Stimulated activated CD4-positive, alpha-beta T cell treated with anti-CD3 and anti-CD28 coated beads, Interleukin-12 subunit alpha, Interleukin-12 subunit beta, amount 100 ng/mL, for 48 hours (primary cell): ENCODE measurements at places on chromosomes 11 and 22.

- DNase-seq = no peak
Observed at GRCh38 chr22:37639070-37639760, at the start of gene SH3BP1. TSS of gene SH3BP1 (plus strand) at chr22:37639669. CDS start at chr22:37639788, 119 bp downstream.

- DNase-seq = no peak
Observed at GRCh38 chr22:30867746-30868662, 100.6 kb downstream of the MORC2 start.

DNA sequence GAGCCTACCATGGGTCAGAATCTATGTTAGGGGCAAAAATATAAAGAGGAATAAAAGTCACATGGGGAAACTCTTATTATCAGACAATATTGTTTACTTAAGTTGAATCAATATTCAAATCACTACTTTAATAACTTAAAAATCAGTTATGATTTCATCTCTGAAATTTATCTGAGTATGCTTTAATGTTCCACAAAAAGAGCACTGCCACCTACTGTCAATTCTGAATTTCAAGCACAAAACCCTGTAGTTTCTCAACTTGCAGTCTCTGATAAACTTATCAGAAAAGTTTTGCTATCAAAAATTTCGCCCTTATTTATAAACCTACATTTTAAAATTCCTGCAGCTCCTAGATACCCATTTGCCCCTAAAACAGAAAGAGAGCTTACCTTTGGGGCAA, 47.3 kb downstream of the RDX start:
- no peak for DNase-seq

DNA sequence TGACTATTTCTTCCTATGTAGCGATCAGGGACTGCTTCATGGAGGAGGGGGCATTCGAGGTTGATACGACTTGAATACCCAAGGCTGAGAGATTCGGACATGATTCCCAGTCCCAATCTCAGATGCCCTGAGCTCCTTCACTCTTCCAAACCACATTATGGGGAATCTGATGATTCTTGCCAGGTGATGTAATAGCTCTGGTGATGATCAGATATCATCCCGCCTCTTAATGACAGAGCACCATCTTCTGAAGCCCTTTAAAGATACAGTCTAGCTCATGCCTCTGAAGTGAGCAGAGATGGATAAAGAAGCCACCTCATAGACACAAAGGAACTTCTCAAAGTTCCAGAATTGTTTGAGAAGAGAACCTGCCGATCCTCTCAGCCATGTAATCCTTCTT, 8.9 kb upstream of the CLMP start:
- DNase-seq = no peak

- DNase-seq = no peak
Observed at GRCh38 chr22:37581504-37581903, 1.6 kb upstream of the LGALS2 start.

DNA sequence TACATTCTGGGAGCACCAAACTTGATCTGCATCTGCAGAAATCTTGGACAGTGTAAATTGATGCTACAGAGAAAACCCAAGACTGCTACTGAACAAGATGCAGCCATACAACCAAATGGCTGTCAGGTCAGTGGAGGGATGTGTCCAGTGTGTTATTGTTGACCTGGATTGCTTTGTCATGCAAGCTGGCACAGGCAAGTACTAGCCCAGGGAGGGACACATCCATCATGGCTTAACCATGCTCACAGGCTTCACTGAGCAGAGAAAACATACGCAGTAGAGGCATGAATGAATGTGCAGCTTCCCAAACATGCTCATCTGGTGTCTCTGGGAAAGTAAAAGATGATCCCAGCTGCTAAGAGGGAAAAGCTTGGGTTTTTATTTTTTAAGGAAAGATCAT, 93.6 kb downstream of the MTNR1B start:
- no peak for DNase-seq

DNA sequence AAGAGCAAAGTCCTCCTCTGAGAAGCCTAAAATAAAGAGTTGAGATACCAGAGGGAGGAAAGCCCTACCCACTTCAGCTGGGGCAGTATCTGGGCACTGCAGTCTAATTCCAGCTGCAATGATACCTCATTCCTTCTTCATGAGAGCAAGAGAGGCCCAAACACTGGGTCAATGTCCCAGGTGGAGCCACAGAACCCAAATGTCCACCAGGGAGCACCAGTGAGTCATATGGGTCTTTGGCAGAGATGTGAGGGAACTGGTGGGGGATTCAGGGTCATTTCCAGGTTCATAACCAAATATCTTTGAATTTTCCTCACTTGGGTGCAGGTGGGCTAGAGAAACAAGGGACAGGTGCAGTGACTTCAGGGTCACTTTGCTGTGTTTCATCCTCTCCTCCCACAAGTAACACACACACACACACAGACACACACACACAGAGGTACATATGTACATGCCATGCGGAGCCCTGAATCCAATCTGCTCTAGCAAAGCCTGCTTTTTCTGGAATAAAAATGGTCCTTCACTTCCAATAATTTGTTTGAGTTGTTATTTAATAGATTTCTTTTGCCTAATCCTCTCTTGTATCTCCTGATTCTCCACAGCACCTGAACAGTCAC, 585.4 kb downstream of the SOX6 start:
- peak; percentile 30 for DNase-seq

- DNase-seq = no peak
Observed at GRCh38 chr11:8204025-8204424, 35.2 kb upstream of the RIC3 start.

DNA sequence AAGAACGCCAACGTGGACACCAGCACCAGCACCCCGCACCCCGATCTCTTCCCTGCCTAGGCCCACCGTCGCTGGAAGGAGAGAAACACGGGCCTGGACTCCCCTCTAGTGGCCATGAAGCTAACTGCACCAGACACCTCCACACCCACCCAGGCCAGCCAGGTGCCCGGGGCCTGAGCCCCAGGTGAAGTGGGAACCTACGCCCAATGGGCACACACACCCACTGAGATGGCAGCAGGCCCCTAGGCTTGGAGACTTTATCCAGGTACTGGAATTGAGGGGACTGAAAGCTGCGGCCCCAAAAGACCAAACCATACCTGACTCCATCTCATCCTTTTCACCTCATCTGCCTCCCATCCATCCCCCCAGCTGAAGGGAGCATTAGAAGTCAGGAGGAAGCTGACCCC, 81.0 kb downstream of the BUD13 start:
- peak; percentile 45 for DNase-seq

DNA sequence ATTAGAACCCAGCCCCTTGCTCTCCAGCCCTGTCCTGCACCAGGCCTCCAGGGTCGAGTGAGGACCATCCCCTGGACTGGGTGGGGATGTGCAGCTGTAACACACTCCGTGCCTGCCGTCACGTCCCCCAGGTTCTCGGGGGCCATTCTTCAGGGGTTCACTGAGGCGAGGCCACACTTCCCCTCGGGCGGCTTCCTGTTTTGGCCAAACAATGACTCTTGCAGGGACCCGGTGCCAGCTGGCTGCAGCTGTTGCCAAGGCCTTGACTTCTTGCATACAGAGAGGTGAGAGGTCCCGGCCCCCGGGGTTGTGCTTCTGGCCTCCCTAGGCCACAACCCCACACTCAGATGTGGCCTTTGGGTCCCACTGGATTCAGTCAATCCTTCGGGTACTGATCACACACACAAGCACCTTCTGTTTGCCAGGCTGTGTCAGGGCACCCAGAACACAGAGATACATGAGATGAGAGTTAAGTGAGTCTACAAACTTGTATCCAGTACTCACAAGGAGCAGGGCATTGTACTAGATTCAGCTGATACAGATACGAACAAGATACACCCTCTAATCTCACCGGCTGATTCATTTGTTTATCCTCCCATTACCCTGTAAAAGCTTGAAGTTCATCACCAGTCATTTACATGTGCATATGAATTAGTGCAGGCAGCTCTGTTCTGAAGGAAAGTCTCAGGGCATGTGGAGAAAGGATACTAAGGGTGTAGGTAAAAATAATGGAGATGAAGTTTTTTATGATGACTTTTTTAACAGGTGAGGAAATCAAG, 32.9 kb downstream of the LRRC32 start:
- DNase-seq = no peak

GRCh38 chr11:88909500-88909899, 156.3 kb downstream of the GRM5 start:
- DNase-seq = no peak

GRCh38 chr11:117572671-117573070, 224.3 kb downstream of the DSCAML1 start:
- no peak for DNase-seq

- no peak for DNase-seq
Observed at GRCh38 chr11:57202281-57202680, 20.5 kb downstream of the LRRC55 start.

- peak; percentile 30 for DNase-seq
Observed at GRCh38 chr11:65417702-65418430, 4.7 kb upstream of the NEAT1 start.

DNA sequence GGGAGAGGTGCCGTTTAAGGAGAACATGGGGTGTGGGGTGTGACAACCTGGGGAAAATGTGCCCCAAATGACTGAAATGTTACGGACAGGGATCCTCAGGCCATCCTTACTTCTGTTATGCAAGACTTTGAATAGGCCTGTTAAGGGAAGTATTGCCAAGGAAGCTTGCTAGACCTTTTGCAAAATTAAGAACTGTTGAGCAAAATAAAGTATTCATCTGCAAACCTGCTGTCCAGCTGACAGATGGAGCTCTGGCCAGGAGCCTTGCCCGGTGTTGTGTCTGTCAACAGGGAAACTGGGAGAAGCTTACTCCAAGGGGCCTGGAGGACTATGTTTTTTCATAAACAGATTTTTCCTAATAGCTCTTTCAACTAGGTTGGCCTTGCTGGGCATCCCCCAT, 48.0 kb downstream of the FAT3 start:
- DNase-seq = no peak

DNA sequence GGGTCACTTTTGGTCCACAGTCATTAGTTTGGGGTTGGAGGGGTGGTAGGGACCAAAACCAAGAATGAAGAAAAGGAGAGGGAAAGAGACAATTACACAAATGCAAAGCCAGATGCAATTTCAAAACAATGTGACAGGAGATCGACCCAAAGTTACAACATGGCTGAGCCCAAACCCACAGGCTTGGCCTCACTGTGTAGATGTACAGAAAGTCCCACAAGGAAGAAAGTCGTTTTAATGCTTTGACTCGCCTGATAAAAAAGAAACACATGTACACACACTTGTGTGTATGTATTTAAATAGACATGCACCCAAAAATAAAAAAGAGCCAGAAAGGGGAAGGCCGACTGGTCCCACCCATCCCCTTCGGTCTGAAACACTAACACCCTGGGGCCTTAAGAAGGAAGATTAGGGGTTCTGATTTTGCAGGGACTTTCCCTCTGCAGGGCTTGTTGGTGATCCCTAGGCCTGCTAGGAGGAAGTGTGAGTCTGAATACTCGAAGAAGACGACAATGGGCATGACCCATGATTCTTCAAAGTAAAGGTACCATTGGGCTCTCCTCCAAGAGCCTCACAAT, 104.1 kb downstream of the ETS1 start:
- no peak for DNase-seq

- no peak for DNase-seq
Observed at GRCh38 chr22:45831394-45831793, 145.6 kb downstream of the WNT7B start.

- DNase-seq = no peak
Observed at GRCh38 chr11:57378186-57378585, 2.8 kb downstream of the PRG3 start.

GRCh38 chr22:40330615-40331014, 15.7 kb upstream of the ADSL start:
- no peak for DNase-seq

- no peak for DNase-seq
Observed at GRCh38 chr11:25655636-25656035, 676.3 kb upstream of the ANO3 start.

DNA sequence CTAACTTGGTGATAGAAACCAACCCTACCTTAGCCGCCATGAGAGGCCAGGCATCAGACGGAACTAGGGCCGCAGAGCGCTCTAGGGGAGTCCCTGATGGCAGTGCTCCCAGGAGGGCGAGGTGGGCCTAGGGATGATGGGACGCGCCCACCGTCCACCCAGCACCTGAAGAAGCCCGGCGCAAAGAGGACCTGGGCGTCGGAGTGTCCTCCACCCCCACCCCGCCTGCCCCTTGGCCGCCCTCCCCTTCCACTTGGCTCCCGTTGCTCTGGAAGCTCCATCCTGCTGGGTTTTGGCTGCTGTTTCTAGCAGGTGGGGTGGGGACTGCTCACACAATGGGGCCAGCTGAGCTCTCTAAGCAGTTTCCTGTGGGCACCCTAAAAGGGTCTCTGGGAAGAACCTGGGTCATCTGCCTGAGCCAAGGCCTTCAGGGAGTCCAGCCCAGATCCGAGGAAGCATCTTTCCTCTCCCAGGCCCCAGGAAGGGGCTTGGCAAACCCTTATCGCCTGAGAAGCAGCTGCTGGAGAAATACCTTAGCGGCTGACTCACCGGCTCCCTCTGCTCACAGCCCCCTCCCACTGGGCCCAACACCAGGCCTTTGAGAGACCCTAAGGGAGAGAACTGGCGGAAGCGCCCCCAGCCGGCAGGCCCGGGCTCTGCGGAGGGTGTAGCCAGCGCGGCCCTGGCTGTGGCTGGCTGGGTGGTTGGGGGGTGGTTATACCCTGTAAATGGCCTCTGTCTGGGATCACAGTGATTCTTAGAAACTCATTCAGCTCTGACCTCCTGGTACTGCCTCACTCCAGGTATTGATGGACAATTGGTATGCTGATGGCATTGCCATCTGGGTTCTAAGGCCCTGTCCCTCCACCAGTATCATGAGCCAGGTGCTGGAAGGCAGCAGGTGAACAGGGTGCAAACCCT, 19.3 kb downstream of the CREB3L1 start:
- no peak for DNase-seq

GRCh38 chr22:48551716-48552268, 1275.9 kb downstream of the BRD1 start:
- no peak for DNase-seq

- DNase-seq = no peak
Observed at GRCh38 chr22:22941831-22942510, 54.4 kb downstream of the IGLL5 start.

DNA sequence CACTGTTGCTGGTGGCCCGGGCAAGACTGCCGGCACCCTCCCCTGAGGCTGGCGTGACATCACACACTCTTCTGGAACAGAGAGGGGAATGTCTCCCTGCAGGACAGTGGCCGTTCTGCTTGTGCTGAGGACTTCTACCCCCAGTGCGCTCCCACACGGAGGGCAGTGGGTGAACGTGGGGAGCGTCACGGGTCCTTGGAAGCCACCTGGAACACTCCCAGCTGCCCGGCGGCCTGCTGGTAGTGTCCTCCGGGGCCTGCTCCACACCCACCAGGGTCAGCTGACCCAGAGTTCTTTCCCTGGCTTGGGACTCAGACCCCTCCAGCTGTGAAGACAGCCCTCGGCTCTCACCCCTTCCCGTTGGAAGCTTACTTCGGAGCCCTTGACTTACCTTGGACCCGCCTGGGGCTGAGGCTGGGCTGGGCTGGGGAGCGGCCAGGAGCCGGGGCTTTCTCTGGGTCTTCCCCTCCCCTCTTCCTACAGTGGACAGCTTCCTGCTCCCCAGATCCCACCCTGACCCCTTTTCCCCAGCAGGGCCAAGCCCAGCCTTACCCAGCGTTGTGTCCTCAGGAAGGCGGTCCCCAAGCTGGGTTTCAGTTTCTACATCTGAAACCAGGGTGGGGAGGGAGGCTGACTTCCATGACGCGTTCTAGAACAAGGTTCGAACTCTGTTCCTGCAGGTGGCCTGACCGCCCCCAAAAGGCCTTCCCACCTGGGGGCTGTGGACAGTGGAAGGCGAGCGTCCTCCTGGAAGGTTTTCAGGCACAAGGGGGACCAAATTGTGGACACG, 14.8 kb upstream of the GAL start:
- DNase-seq = no peak
